CD4-positive, alpha-beta T cell treated with Interleukin-10 for 1 hour (primary cell): ENCODE measurements at places on chromosomes 6 and 20.

- no peak for DNase-seq
These were observed 405.8 kb downstream of the CDH4 start for GRCh38 chr20:61657721-61658377.

GRCh38 chr6:170090561-170090960, 200.3 kb downstream of the DLL1 start:
- no peak for DNase-seq

GRCh38 chr6:54282186-54282585, 26.1 kb upstream of the TINAG start:
- DNase-seq = no peak

GRCh38 chr6:45532721-45533210, 155.0 kb upstream of the SUPT3H start:
- DNase-seq = no peak

- DNase-seq = no peak
These were observed 207.8 kb downstream of the KHDC1L start for GRCh38 chr6:73017476-73017875.

- DNase-seq = no peak
These were observed 378.1 kb downstream of the BTBD9 start for GRCh38 chr6:38261626-38262025.

- DNase-seq = no peak
These were observed 180.1 kb upstream of the ARID1B start for GRCh38 chr6:156597095-156597494.

DNA sequence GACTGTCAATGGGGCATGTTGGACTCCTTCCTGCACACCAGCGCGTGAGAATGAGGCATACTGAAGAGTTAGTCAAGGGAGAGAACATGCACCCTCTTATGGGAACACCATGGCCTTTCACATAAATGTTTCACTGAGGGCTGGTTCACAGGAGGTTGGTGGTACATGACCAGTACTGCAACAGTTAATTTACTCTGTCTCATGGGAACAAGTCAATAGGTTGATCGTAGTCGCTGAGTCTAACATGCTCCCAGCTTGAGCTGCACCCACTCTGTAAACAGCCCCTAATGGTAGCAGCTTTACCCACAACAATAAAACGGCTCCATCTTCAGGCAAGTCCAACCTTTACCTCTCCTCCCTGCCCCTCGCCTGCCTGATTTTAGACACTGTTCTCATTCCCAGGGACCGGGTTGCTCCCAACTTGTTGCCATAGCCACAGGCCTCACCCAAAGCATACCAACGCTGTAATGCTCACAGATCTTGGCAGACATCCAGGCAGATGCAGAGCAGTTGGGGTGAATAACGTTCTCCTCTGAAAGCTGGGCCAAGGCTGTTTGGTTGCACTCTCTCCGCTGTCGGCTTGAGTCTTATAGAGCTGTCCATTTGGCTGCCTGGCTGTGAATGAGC, 111.3 kb downstream of the LY86 start:
- no peak for DNase-seq
